ENCODE measurements at places on chromosomes 2 and 18.

DNA sequence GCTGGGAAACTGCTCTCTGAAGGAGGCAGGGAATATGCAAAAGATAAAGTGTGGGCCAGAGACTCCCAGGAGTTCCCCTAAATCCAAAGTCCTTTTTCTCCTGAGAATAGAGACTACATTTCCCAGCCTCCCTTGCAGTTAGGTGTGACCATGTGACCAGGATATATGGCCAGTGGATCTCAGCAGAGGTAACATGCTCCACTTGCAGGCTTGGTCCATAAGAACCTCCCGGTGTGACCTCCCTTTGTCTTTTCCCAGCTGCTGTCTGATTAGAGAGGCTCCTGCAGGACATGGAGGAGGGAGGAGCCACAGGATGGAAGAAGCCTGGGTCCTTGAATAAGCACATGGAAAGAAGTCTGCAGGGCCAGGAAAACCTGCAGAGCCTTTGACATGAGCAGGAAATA is 76.2 kb downstream of the TGFA start:
- DNase-seq: no peak

DNA sequence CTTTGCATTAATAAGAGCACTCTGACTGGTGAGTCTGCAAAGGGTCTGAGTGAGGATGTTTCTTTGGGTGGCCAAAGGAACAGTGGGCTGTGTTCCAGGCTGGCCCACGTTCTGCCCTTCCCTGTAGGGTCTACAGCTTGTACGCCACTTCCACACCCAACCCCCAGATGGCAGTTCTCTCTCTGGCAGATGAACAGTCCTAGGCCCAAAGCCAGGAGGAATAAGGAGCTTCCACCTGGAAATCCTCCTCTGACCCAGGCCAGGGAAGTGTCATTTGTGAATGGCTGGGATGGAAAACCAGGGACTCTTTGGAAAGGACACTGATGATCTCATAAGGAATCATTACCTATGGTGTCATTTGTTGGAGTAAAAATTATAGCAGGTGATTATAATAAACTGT is 6.6 kb downstream of the OTOF start:
- DNase-seq: no peak

GRCh38 chr2:234913208-234913626 is 38.6 kb upstream of the SH3BP4 start:
- DNase-seq: no peak

DNA sequence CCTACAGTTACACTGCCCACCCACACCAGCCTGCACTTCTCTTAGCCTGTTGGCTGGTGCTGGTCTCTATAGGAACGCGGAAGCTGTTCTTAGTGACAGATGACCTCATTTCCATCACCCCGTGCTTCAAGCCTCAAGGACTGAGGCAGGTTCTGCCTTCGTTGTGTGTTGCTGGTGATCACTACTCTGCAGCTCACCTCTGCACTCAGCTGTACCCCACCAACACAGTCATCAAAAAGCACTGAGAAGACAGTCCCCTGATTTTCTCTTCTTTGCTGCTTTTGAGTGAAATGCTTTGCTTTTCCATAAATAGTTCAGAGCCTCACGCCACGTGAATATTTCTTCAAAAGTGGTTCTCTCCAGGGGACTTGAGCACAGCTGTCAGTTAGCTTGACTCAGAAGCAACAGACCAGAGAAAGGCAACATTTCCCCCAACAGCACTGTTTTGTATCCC is 225.7 kb upstream of the CCDC150 start:
- no peak for DNase-seq

DNA sequence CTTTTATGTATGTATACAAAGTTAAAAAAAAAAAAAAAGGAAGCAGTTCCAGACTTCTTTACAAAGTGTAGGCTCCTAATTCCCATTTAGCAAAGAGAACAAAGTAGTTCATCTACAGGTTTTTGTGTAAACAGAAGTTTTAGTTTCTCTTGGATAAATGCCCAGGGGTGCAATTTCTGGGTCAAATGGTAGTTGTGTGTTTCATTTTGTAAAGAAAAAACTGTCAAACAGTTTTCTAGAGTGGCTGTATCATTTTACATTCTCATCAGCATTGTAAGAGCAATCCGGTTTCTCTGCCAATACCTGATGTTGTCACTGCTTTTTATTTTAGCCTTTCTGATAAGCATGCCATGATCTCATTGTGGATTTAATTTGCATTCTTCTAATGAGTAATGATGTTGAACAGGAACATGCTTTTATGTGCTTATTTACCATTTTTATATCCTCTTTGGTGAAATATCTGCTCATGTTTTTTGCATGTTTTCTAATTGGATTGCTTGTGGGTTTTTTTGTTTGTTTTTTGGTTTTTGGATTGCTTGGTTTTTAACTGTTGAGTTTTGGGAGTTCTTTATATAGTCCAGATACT is 16.6 kb upstream of the PSME4 start:
- no peak for DNase-seq

GRCh38 chr2:30394096-30394495 is 53.0 kb upstream of the LCLAT1 start:
- no peak for DNase-seq

DNA sequence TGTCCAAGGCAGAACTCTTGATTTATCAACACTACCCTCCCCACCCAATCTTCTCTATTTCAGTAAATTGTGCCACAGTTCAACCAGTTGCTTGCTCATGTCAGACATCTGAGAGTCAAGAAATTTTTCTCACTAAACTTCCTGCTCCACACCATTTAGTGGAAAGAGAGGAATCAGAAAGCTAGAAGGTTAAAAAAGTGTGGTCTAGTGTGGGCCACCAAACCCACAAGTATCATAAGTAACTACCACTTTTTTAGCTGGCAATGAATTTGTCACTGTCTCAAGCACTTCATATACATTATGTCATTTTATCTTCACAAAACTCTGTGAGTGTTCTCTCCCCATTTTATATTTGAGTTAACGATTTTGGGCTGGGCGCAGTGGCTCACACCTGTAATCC is 16.6 kb upstream of the MSTN start:
- DNase-seq: no peak

DNA sequence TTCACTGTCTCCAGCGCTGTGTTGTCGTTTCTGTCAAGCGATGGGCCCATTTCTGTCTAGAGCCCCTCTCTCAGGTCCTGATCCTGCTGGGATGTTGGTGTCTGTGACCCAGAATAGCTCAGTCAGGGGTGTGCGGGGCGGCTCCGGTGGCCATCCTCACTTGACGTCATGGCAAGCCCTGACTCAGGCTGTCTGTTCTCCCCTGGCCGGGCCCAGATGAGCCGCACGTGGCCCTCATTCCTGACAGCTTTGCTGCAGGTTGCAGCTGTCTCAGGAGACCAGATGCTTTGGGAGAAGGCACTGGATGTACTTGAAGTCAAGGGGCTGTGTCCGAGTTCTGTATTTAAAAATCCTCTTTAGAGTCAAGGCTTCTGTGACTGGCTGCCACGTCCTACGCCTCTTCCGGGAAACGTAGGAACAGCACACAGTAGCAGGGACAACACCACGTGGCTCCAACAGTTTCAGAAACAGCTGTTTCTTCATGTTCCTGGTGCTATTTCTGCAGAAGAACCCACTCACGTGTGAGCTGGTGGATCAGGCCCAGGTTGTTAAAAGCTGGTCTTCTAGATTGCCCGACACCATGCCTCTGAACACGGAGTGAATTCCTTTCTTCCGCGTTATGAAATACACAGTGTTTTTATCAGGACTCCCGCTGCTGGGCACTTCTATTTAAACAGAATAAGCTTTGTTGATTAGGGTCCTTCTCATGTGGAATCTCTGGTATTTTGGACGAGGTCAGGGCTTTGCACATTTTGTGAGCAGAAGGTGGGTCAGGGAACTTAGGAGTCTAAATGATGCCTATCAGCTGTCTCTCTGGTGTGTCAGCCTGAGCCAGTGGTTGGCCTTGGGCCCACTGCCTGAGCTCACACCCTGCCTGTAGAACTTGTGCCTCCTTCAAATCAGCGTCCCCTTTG is 28.3 kb upstream of the NTSR2 start:
- no peak for DNase-seq

DNA sequence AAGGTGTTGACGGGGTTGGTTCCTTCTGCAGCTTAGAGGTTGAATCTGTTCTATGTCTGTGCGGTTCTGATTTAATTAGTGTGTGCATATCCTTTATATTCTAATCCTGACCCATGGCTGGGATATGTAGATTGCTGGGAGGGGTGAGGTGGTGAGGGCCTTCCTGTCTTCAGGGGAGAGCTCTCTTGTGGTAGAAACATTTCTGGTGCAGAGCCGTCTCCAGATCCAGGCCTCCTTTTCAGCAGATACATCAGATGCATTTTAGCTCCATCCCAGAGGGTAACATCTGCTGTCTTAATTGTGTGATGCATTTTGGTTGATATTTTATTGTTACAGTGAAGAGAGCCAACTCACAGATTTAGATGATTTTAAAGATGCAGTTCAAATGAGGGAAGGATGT is 227.8 kb downstream of the AGAP1 start:
- no peak for DNase-seq

GRCh38 chr2:102000813-102001766 is 9.3 kb downstream of the IL1R2 start:
- no peak for DNase-seq

DNA sequence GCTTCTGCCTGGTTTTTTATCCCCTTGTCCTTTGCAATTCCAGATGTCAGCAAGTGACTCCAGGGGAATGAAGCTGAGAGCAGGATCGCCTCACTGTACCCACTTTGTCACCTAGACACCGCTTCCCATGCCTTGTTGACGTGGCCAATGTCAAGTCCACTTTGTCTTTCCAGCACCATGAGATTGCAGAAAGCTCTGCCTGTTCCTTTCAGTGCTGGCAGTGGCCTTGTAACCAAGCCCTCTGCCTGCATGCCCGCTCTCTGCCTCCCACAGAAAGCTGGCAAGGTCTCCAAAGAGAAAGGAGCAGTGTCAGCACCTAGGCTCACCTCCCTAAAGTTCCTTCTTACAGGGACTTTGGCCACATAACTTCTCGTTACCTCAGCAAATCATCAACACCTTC is 282.2 kb upstream of the ST6GAL2 start:
- DNase-seq: no peak

- no peak for DNase-seq
These were observed 570.6 kb upstream of the GCFC2 start for GRCh38 chr2:76281156-76281841.

DNA sequence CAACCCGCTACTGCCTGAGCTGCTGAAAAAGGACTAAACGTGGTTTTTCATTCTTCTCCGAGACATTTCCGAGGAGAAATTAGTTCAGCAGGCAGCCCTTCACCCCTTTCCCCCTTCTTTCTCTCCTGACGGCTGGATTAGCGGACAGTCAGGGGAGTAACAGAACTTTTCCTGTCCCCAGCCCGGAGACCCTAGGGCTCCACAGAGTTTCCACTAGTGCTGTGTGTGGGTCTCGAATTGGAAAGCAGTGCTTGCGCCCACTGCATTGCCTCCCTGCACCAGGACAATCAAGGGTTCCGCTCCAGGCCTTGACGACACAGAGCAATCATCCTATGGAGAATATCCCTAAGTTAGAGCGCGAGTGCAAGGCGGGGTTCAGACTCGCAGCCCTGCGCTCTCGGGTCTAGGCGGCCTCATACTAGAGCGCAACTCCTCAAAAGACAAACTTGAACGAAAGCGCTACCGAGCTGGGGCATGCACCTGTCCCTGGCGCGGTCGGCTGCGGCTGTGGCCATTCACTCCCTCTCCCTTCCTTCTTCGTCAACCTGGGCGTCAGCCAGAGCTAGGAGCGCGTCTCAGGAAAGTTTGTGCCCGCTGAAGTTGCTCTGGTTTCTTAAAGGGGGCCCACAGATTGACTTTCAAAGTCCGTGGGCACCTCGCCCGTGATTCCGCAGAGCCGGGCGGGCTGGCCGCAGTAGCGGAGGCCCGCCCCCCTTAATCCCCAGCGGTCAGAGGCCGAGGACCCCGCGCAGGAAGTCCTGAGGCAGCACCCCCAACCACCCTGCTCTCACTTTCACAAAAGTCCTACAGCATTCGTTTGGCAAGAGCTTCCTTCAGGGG is 801 bp downstream of the OSR1 start:
- DNase-seq: no peak

GRCh38 chr2:234490271-234491091 is 6.4 kb downstream of the ARL4C start:
- no peak for DNase-seq

GRCh38 chr2:164388511-164388910 is 232.8 kb downstream of the GRB14 start:
- DNase-seq: no peak

- DNase-seq: no peak
These were observed 226.7 kb upstream of the ZNF804A start for GRCh38 chr2:184371641-184372040.

DNA sequence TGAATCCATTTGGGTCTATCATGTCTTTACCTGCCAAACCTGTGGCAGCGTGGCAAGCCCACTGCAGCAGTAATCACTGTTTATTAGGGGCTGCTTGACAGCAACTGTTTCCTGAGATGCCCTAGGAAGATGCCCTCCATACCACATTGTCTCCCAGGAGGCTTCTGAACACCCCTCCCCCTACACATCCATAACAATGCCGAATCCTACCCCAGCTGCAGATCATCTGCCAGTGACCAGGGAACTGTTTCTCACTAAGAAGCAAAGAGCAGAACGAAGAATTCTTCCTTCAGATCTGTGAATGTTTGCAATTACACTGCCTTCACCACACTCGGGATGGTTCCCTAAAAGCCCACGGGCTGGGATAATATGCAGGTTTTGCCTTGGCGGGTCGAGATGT is 127.8 kb downstream of the VIT start:
- DNase-seq: no peak

- DNase-seq: peak; percentile 18
These were observed 886 bp upstream of the STK25 start for GRCh38 chr2:241509155-241509784.

- no peak for DNase-seq
These were observed 141.7 kb downstream of the PDE11A start for GRCh38 chr2:177930916-177931315.

- DNase-seq: no peak
These were observed 12.3 kb upstream of the PLEK start for GRCh38 chr2:68352651-68353391.

DNA sequence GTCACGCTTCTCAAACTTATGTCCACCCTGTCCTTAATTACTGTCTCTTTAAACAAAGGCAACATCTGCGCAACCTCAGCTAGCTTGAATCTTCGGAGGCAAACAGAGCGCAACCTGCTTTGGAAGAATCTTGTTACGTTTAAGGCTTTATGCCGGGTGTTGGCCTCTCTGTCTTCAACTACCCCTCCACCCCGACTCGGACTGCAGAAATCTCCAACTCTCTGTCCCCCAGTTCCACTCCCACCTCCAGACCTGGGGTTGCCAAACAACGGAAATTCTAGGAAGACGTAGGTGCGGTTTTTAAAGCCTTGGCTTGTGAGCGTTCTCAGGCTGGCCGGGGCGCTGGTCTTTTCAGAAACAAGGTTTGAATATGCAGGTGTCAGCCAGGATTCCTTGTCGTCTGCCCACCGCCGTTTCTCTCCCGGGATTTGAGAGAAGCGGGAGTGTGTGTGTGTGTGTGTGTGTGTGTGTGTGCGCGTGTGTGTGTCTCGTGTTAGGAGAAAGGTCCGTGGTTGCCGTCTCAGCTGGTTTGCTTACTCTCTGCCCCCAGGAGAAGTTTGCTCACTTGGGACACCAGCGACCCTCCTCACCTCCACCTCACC is 1.1 kb upstream of the ONECUT2 start:
- DNase-seq: no peak

- DNase-seq: no peak
These were observed 57.2 kb downstream of the CDC42EP3 start for GRCh38 chr2:37614061-37614738.

GRCh38 chr2:30780776-30781330 is 26.4 kb downstream of the CAPN13 start:
- DNase-seq: no peak
